Stimulated activated CD4-positive, alpha-beta T cell treated with anti-CD3 and anti-CD28 coated beads, Interleukin-2, amount 100 ng/mL, for 4 hours (primary cell): ENCODE measurements at places on chromosomes 2 and 18.

DNA sequence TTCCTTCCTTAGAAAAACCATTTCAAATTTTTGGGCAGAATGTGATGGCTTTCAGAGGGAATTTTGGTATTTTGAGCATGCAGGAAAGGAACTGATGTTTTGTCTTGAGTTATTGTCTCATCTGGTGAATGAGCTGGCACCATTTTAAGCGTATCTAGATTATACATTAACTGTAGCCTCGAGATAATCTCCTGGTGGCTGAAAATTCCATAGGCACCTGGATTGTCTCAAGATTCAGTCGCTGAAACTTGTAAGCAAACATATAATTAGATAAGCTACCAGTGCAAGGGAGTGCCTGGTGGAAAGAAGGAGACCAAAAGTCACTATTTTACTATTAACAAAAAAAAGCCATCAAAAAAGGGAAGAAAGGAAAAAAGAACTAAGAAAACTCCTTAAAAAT is 687.8 kb upstream of the DDX18 start:
- no peak for DNase-seq

GRCh38 chr2:179238027-179238426 is 26.6 kb downstream of the SESTD1 start:
- no peak for DNase-seq

GRCh38 chr2:43021791-43022509 is 204.5 kb downstream of the ZFP36L2 start:
- no peak for DNase-seq

GRCh38 chr2:12300927-12301326 is 415.8 kb upstream of the TRIB2 start:
- DNase-seq: no peak

DNA sequence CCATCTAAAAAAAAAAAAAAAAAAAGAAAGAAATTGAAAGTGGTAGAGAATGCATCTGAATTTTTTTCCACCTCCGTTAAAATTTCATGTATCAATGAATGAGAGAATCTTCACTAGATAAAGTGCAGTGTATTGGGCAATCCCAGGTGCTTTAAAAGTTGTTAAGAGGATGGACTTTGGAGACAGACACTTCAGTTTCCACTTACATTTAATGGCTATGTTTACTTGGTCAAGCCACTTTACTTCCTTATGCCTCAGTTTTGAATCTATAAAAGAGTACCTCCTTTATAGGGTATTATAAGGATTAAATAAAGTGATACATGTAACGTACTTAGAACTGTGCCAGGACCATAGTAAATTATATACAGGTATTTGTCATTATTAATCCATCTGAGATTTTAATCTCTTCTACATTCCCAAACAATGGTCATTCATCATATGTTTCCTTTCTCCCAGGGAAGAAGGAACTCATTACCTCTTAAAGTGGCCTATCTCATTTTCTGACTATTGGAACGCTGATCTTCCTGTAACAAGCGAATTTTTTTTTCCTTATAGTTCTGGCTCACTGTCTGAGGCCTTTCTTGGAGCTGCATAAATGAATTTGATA is 29.1 kb upstream of the TANK start:
- DNase-seq: no peak

DNA sequence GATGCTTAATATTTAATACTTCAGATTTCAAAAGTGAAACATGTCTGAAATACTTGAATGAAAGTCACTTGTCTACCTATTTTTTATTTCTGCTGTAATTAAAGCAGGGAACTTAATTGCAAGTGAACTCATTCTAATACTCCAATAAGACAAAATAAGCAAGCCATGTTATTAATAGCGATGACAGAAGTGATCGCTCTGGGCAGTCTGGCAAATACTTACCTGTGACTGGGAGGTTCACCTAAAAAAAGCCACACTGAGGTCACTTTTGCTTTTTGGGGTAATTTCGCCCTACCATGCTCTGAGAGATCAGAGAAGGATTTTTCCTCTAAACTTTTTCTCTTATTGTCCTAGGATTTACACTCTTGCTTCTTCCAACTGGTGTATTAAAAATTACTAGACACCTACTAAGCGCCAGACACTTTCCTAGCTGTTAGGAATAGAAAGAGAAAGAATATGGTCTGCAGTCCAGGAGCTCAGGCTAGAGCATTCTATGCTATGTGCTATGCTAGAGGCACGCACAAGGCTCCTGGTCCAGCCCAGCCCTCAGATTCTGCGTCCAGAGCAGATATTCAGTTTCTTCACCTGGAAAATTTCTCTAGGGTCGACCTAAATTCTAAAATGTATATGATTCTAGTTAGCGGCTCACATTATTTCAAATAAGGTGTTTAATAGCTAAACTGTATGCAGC is 26.5 kb upstream of the PPP1CB start:
- DNase-seq: no peak

DNA sequence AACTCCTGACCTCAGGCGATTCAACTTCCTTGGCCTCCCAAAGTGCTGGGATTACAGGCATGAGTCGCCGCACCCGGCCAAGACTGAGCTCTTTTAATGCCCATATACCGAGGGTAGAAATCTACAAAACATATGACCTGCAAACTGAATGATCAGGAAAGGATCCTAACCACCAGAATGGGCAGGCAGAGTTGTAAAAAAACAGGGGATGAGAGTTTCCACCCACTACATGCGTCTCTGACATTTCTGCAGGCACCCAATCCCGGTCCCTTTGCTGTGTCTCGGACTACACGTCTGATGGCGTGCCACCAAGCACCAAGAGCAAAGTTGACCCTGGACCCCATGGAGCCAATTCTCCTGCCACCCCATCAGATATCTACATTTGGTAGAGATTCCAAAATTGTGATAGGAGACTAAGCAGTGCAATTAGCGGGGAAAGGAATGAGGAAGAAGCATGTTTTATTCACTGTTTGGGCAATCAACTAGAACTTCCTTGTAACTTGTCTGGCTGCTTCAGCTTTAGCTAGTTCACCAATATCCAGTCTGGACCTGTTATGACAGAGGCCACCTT is 74.1 kb downstream of the ATP8B1 start:
- DNase-seq: no peak

DNA sequence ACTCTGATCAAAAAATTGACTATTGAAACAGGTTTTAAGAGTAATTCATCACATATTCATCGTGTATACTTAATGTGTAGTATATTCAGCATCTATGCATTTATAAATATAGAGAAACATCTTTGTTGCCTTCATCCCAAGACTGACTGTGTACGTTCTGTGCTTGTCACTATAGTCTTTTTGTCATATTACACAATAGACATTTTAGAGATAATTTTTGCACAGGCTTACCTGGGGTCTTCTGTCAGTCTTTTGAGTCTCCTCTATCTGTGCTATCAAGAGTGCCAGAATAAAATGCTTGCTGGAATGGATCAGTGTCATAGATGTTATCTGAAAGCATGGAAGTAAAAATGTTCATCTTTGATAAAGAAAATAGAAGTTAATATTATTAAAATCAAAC is 1047.7 kb upstream of the NRXN1 start:
- DNase-seq: no peak

DNA sequence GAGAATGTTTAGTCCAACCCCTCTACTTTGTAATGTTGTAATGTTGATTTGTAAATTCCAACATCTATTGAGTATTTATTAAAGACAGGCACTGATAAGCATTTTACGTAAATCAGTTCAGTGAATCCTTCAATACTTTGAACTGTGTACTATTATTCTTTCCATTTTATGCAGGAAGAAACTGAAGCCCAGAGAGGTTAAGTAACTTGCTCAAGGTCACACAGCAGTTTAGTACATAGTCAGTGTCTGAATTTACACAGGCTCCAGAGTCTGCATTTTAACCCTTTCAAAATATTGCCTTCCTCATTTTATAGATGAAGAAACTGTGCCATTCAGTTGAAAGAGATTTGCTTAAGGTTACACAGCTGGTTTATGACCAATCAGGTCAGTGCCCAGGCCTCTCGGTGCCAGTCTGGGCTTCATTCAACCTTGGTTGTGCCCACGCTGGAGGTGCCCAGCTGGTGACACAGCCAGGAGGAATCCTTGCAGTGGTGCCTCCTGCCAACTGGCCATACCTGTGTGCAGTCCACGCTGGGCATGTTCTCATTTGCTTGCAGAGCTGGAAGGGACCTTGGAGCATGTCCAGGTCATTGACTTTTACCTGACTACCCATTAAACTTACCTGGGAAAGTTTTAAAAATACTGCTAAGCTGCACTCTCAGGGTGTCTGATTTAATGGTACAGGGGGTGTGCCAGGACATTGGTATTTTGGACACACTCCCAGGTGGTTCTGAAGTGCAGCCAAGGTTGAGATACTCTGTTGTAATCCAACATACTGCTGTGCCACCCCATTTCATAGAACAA is 74.3 kb upstream of the CYRIA start:
- no peak for DNase-seq

DNA sequence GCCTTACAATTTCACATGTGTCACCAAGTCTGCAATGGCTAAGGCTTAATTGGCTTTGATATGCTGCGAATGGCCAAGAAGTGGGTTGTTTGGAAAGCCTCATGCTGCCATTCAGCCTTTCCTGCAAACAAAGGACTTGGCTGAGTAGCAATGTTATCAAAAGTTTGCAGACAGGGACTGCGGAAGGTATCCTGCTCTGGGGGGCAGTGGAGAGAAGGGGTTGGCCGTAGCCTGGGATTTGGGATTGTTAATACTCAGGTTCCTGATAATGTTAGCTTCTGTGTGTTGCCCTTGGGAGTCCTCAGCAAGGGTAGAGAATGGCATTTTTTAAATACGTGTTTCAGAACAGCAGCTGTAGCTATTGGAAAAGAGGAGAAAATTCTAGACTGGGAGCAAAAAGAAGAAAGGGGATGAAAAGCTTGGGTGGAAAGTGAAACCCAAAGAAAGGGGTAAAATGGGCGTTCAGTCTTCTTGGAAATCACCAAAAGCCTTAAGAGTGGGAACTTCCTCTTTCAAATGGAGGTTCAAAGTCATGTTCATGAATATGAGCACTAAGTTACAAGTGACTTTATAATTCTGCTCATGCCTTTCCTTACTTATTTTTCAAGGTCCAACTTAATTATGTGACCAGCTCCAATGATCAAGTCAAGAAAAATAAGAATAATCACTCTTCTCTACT is 325.1 kb downstream of the RNF144A start:
- DNase-seq: no peak

DNA sequence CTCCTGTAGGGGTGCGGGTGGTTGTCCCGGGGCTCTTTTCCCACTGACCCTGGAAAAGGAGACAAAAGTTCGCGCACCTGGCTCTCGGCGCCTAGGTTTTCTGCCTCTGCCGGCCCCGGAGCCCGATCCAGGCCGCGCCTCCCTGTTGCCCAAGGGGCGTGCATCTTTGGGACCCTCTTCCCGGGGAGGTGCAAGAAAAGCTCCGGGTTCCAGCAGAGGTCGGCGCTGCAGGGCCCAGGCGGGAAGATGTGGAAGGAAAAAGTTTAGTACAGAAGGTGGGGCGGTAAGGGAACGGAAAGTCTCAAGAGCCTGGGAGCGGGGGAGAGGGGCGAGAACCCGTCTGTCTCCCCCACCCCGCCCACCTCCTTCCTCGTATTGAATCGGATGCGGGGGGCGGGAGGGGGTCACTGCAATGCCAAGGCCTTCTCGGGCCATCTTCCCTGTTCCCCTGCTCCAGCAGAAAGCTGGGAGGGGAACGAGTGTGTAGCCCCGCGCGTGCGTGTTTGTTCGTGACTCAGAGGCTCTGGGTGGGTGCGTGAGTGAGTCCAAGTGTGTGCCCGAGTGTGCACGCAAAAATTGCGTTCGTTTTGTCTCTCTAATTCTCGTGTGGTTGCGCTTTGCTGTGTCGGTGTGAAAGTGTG is 6.3 kb upstream of the EN1 start:
- no peak for DNase-seq

GRCh38 chr2:235279965-235280364 is 213.9 kb upstream of the AGAP1 start:
- no peak for DNase-seq
